ENCODE measurements at places on chromosomes 3 and 15. TPM values are rescaled to one million over a fixed set of nuclear protein-coding genes. Genes with fewer than 3 reads are reported as not detected.

DNA sequence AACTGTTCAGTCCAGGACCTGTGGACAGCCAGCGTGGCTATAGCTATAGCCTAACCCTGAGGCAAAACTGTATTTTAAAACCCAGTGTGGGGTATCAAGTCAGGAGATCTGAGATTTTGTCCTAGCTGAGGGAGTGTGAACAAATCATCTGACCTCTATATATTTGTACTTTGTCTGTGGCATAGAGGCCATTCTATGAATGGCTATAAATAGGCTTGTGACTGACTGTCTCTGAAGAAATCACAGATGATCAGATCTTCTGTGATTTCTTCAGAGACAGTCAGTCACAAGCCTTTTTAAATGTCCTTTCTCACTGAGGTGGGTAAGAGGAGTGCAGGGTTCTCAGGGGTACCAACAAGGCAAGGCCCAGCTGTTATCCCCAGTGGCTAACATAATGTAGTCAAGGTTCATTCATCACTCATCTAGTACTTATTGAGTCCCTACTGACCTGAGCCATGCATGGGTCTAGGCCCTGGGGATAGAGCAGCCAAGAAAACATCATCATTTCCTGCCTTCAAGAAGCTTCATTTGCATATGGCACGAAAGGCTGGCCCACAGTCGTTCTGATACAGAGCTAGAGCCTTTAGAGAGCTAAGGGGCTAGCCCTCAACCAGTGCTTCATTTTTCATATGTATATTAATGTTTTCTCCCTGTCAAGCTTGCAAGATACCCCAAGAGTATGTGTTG, 53.3 kb downstream of the TIPARP start:
- no peak for DNase-seq

DNA sequence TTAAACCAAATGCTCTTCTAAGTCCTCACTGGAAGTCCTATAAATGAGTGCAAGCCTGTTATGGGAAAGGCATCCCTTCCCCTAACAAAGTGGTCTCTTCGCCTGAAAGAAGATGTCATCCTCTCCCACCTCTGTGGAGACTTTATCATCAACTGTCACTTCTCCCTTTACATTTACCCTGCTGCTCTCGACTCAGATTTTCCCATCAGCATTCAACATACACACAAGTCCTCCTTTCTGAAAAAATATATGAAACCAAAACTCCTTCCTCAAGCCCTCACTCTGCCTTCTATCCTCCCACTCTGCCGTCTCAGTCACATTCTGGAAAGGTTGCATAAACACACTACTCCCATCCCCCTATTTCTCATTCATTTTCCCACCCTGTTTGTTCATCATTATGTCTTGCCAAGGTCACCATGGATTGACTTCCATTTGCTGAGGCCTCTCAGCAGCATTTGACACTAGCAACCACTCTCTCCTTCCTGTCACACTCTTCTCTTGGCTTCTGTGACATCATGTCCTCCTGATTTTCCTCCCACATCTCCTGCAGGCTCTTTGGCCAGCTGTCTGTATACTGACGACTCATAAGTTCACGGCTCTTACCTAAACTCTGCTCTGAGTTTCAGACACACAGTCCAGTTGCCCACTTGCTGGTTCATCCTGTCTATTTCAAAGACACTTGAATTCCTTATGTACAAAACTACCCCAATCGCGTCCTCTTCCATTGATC, 70.3 kb upstream of the SMAD3 start:
- DNase-seq, result no peak

DNA sequence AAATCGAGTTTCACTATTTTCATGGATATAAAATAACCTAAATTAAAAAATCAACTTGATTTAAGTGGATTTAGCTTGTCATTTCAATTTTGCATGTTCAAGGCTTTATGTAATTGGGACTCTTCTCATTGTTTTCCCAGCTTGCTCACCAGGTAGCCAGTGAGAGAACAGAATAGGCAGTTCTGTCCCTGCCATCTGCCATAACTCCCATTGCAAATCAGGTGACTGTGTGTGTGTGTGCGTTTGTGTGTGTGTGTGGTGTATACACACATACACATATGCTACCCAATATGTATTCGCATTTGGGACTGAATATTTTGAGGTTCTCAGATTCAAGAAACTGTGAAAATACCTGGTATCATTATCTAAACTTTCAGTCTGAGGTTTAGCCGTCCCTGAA, 1069.8 kb downstream of the IGSF11 start:
- DNase-seq, result no peak

DNA sequence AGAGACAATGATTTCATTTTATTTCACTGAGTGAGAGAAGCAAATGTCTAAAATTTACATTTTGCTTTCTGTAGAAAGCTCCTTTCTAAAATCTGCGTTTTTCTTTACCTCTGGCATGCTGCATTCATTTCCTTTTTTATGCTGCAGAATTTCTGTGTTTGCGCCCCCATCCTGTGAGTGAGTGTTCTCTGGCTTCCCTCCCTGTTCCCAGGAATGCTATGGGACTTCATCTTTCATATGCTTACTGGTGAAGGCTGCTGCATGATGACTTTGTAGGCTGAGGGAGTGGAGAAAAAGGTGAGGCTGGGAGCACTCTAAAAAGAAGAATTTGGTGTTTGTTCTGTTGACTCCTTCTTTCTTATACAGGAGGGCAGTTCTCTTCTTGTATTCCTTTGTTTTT, 7.7 kb upstream of the TMC3 start:
- DNase-seq, result no peak

- DNase-seq, result peak; percentile 41
Observed at GRCh38 chr3:104102386-104102785, 1264.3 kb upstream of the ALCAM start.

DNA sequence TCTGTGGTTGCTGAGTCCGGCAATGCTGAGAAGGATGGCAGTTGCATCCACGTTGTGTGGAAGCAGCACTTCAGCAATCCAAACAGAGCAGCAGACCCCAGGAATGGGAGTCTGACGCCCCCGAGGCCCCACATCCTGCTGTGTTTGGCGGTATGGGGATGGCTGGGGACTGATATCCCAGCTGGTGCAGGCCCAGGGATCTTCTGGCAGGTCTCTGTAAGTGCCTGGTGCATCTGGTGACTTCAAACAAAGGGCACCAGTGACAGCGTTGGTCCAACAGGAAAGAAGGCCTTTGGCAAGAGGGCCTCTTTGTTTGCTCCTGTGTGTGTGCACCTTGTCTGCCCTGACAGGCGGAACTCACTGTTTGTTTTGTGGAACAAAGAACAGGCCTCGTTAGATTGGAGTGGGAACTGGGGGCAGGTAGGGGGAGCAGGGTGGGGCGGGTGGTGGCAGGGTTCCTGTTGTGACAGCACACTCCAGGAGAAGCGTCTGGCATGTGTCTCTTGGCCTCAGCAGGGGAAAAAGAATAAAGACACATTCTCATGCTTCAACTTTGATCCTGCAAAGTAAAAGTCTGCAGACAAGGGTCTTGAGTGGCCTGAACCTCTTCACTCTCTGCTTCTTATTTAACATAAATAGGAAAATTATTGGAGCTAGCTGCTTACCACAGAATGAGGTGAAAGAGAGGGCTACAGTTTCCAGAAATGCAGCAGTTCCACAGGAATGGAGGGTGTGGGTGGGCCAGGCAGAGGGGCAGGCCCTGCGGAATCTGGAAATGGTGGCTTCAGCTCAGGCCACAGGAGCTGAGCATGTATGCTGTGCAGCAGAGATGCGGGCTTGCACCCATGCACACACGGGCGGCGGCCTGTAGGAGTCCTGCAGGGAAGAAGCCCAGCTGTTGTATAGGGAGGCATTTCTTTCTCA, 94.5 kb upstream of the MYZAP start:
- DNase-seq, result peak; percentile 49

GRCh38 chr3:112734171-112734570, 93.2 kb upstream of the CCDC80 start:
- DNase-seq, result no peak

DNA sequence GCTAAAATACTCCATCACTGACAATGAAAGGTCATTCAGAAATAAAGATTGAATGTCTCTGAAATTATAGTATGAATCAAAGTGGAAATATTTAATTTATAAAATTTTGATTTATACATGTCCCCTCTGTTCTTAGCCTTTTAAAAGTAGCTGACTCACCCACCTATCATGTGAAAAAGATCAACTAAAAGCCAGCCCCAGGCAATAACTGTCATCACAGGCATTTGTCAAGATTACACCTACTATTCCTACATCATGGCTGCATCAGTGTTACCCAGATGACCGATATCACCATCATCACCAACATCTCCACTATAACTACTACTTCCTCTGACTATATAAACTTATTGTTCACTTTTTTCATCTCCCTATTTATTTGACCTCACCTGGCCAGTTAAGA, 14.3 kb upstream of the PIK3R4 start:
- DNase-seq, result no peak

DNA sequence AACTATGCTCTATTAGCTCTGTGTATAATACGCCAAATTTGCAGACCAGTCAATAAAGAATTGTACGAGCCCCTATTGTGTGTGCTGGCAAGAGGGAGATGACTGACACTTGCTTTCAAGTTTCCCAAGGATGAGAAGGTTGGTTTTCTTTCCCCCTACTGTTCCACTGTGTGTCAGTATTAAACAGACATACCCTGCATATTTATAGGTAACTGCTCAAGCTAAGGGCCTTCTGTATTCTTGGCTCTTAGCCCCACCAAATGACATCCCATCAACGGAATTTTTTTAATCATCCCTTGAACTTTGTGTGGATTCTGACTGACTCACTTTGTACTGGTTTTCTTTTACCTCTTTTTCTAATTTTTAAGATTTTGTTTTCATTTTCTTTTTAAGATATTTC, 60.6 kb upstream of the GYG1 start:
- no peak for DNase-seq

- DNase-seq, result no peak
Observed at GRCh38 chr3:2934541-2934940, 175.6 kb downstream of the IL5RA start.

- no peak for DNase-seq
Observed at GRCh38 chr15:79101866-79102581, 11.4 kb upstream of the RASGRF1 start.

- DNase-seq, result peak; percentile 31
Observed at GRCh38 chr15:96421178-96421601, 90.7 kb downstream of the NR2F2 start.

DNA sequence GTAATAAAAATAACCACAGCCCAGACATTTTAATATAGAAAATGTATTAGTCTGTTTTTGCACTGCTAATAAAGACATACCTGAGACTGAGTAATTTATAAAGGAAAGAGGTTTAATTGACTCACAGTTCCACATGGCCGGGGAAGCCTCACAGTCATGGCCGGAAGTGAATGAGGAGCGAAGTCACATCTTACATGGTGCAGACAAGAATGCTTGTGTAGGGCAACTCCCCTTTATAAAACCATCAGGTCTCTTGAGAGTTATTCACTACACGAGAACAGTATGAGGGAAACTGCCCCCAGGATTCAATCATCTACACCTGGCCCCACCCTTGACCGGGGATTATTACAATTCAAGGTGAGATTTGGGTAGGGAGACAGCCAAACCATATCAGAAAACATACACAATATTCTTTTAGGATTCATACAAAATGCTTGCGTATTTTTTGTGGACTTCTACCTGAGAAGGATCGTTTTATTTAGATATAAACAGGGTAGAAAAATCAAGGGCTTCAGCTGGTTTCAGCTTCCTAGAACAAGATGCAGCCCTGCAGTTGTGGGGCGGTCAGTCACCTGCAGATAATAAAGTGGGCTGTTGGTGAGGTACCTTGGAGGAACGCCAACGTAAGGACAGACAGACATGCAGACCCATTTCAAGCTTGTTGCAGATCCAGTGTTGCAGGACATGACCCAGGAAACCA, 101.9 kb downstream of the TNIK start:
- DNase-seq, result no peak

The ARPIN gene
- 21.3 TPM for total RNA-seq

DNA sequence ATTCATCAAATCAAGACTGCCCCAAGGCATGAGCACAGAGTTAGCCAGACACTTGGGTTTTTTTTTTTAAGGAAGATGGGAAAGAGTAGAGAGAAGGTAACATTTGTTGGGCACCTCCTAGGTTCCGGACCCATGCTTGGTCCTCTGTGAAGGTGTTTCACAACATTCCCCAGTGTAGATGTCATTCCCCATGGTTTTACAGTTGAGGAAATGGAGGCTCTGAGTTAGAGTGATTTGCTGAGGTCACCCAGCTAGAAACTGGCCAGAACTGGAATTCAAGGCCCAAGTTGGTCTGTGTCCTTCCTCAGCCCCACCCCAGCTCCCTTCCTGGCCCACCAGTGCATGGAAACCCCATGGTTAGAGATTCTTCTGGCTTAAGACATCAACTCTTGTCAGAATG, 19.9 kb downstream of the WNT7A start:
- no peak for DNase-seq

The GRK7 gene
- 0.12 TPM for total RNA-seq

- DNase-seq, result no peak
Observed at GRCh38 chr3:2853651-2854050, 256.5 kb downstream of the IL5RA start.

GRCh38 chr3:132555306-132556035, 41.6 kb upstream of the ACKR4 start:
- DNase-seq, result no peak

The SAMMSON gene
- not detected for total RNA-seq

DNA sequence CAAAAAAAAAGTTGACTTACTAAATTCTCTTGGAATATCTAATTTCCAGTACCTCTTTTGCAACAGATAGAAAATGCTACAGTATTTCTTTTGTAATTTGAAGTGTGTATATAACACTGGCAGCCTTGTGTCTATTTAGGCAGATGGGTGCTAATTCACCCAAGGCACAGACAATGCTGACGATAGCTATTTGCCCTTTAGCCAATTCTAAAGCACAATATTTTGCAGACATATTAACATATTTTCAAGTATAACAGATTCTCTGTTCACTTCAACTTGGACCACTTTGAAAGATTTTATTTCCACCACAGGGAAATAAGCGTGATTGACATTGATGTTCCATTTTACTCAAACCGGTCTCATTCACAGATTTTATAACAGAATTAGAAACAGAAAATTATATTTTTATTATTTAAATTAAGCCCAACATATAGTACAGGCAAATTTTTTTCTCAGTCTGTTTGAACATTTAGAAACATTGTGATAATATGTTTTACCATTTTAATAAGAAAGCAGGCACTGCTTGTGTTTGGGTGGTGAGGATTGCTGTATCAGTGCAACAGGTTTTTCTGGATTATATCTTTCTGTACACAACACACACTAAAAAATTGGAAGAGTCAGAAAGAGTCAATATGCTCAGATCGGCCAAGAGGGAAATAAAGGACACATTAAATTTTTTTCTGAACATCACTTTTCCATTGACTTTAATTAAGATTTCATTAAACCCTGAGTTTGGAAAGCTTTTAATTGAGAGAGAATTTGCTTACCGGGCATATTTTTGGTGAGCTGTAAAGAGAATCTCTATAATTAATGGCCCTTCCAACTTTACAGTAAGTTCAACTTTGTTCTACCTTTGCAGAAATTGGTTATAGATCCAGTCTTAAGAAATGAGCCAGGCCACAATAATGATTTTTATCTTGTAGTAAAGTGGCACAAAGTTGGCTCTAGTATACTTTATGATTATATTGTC, 327.3 kb upstream of the NR2F2 start:
- DNase-seq, result no peak
